ENCODE measurements at places on chromosomes 6 and 20.
A peak's percentile ranks its signal among the peaks of the same experiment; 100 is the strongest.

DNA sequence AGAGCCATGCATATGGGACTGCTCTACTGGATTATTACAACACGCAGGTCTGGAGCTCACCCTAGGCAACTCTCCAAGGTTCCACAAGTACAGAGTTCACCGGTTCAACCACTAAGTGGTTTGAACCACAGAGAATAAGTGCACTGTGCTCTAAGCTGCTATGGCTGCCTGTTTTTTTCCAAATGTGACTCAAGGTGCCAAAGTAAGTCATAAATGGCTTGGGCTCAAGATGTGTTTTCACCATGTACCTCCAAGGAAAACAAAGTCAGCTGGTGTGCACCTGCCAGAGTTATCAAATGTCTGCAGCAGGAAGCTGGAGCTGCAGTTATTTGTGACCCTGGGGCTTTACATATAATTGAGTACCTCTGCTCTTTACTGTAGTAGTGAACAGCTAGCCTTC is 76.7 kb downstream of the PREP start:
- no peak overlapping the region for H3K27ac ChIP-seq
- DNase-seq = no peak
- no peaks in the 10 kb centered on the region for H3K4me1 ChIP-seq
- no peaks in the 10 kb centered on the region for H3K27me3 ChIP-seq
- peaks cover 57% of the 10 kb centered on the region for H3K36me3 ChIP-seq

DNA sequence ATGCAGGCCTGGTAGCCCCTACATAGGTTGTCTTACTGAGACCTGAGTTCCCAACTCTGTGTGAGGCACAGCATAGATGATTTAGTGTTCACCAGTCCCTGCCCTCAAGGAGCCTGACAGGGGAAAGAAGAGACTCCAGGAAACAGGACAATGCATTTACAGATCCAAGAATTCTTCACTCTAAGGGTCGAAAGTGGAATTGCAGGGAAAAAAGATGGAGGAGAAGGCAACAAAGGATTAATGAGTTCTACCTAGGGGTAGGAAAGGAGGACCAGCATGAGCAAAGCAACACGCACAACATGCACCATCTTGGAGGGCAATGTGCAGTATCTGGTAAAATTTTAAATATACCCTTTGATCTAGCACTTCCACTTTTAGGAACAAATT is 5.9 kb downstream of the SPAG4 start:
- peaks cover 10% of the 10 kb centered on the region for H3K27me3 ChIP-seq
- peaks cover 22% of the 10 kb centered on the region for H3K36me3 ChIP-seq
- H3K27ac ChIP-seq = no peak overlapping the region
- no peak overlapping the region for H3K4me3 ChIP-seq

GRCh38 chr6:155085582-155086257 is 90.6 kb downstream of the TIAM2 start:
- no peaks in the 10 kb centered on the region for H3K36me3 ChIP-seq
- H3K27me3 ChIP-seq = no peaks in the 10 kb centered on the region
- DNase-seq = no peak
- H3K4me1 ChIP-seq = no peaks in the 10 kb centered on the region
- no peak overlapping the region for H3K27ac ChIP-seq

- no peak overlapping the region for H3K4me3 ChIP-seq
- H3K36me3 ChIP-seq = no peaks in the 10 kb centered on the region
- H3K27ac ChIP-seq = no peak overlapping the region
- DNase-seq = no peak
- no peaks in the 10 kb centered on the region for H3K27me3 ChIP-seq
- no peaks in the 10 kb centered on the region for H3K4me1 ChIP-seq
Observed at GRCh38 chr6:49692534-49692933, 20.8 kb downstream of the CRISP2 start.

DNA sequence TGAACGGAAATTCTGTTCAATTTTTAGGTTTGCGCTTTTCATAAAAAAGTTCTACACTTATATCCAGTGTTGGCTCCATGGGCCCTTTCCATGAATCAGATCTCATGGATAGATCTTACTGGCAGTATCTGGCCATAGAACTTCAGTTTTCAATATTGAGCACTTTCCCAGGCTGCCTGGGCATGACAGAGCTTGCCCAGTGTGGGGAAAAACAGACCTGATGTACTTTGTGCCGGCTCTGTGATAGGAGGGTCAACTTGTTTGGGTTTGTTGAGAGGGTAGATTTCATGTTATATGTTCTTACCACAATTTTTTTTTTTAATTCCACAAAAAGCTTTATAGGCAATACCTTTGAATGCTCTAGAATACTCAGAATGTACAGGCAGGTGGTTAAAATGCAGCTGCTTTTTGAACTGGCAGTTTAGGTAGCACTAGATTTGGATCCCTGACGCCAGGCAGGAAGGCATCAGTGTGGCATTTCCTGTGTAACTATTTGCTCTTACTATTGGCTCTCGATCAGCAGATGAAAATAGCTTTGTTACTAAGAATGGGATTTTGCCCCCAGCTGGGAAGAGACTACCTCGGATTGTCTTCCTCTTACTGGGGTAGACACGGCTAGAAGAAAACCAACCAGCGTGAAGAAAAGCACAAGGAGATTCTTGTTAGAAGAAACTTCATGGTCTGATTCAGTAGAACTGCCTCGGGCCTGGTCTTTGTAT is 404.9 kb upstream of the SOX4 start:
- no peaks in the 10 kb centered on the region for H3K36me3 ChIP-seq
- no peaks in the 10 kb centered on the region for H3K27me3 ChIP-seq
- H3K27ac ChIP-seq = no peak overlapping the region
- no peak overlapping the region for H3K4me3 ChIP-seq
- no peaks in the 10 kb centered on the region for H3K4me1 ChIP-seq
- DNase-seq = no peak

DNA sequence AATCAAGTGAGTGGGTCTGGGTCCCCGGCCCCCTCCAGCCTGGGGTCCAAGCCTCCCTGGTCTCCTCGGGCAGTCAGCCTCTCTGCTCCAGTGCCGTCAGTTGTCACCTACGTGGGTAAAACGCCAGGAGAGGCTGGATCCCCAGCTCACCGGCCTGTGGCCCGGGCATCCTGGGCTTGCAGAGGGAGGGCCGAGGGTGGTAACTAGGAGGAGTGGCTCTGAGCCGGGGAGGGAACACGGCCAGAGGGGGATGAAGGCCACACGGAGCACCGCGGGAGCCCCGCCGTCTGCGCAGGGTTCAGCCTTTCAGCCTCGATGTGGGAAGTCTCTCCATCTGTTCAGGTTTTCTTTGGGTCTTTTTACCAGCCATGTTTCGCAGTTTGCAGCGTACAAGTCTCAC is 29.5 kb upstream of the BHLHE23 start:
- H3K36me3 ChIP-seq = no peaks in the 10 kb centered on the region
- no peak overlapping the region for H3K4me3 ChIP-seq

DNA sequence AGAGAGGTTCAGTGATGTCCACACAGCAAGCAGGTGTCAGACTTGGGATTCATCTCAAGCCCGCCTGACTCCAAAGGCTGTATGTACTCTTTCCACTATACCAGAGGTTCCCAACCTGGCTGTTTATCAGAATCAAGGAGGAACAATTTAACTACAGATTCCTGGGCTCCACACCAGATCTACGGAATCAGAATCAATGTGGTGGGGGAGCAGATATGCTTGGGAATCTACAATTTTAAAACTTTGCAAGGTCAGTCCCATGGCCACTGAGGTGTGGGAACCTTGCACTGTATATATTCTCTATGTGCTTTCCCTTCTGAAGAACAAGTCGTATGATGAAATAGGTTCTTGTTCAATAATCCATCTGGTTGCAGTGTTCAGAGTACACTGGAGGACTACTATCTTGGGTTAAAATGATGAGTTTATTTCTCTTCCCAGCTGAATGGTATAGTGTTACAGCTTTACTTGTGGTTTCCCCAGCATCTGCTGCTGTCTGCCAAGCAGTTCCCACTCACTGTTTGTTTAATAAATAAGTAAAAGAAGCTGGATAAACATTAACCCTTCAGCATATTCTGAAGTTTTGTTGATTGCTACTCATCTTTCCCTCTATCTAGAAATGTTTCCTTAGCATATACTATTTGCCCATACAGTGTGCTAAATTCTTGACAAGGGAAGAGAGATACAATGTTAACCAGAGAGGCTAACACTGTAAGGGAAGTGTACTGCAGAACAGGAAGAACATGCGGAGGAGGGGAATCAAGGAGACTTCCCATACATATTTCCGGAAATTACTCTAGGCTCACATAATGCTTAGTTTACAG is 9.9 kb downstream of the TTI1 start:
- no peaks in the 10 kb centered on the region for H3K4me1 ChIP-seq
- H3K27me3 ChIP-seq = no peaks in the 10 kb centered on the region
- no peak overlapping the region for H3K27ac ChIP-seq
- H3K4me3 ChIP-seq = no peak overlapping the region
- peaks cover 8% of the 10 kb centered on the region for H3K36me3 ChIP-seq
- DNase-seq = no peak

DNA sequence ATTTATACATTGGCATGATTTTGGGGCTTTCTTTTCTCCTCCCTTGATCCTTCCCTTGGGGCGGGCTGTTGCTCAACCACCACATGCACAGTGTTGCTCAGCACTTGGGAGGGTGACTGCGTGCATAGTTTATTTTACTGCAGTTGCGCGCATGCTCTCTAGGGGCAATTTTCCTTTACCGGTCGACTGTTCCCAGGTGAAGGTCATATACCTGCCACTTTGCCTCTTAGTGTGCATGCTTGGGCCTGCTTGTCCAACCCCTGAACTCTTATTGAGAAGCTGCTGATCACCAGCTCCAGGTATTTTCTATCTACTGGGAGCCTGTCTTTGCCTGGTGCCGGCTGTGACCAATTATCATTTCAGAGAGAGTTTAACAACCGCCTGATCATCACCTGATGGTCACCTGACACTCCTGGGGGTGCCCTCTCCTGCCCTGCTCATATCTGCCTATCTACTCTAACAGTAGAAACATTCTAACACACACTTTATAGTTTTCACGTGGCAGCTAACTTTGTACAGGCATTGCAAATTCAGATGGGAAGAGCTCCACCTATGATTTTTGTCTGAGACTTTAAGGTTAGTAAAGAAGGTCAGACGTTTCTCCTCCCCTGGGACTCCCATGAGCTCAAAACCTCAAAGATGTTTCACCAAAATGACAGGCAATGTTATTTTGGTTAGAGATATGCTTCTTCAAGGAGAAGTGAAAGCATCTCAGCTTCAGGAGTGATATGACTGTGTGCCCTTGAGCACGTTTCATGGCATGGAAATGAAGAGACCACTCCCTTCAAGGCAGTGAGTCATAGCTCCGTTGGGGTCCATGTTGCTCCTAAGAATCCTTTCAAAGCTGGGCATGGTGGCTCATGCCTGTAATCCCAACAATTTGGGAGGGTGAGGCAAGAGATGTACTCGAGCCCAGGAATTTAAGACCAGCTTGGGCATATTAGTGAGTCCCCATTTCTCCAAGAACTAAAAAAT is 227.5 kb upstream of the MYLIP start:
- no peak overlapping the region for H3K4me3 ChIP-seq
- H3K27me3 ChIP-seq = no peaks in the 10 kb centered on the region
- H3K36me3 ChIP-seq = no peaks in the 10 kb centered on the region
- H3K4me1 ChIP-seq = peaks cover 32% of the 10 kb centered on the region
- peak overlapping the region; percentile 50 for H3K27ac ChIP-seq

DNA sequence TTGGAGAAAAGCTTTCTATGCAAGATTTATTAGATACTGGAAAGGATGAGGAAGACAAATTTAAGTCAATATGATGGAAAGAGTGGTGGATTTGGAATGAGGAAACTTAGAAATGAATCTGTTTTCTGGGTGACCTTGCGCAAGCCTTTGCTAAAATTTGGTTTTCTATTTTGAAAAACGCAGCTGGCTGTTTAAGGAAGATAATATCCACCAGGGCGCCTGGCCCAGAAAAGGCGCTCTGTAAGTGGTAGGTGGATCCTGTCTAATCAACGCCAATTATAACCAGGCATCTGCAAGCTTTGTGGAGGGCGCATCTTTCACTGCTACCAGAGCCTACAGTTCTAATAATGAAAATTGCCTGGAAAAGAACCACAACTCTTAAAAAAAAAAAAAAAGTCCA is 398 bp upstream of the SPATS1 start:
- H3K27me3 ChIP-seq = peaks cover 7% of the 10 kb centered on the region
- H3K4me3 ChIP-seq = no peak overlapping the region

DNA sequence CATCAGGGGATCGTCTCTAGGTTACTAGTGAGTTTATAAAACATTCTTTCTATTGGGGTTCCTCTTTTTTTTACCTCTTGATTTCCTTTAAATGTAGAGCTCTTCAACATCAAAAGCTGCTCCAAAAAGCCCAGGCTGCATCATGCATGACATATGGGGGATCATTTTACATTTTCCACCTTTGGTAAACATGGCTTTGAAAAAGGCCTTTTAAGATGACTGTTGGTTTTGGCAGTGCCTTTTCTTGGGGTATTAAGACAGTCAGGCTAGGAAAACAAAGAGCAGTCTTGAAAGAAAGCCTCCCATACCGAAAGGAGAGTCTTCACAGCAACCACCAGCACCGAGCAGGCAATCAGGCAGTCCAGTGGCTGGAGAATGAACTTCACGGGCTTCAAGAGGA is 73.2 kb downstream of the NPEPL1 start:
- no peak overlapping the region for H3K4me3 ChIP-seq
- H3K36me3 ChIP-seq = no peaks in the 10 kb centered on the region
- no peak overlapping the region for H3K27ac ChIP-seq
- DNase-seq = no peak
- H3K4me1 ChIP-seq = no peaks in the 10 kb centered on the region

Measured in natural killer cell (primary cell).